MG63 (cell line): ENCODE measurements at places on chromosomes 7 and 10. TPM values are rescaled to one million over a fixed set of nuclear protein-coding genes. Genes with fewer than 3 reads are reported as not detected.

The VSIR gene
- 36.0 and 87.8 TPM in 2 replicates for total RNA-seq

The STAMBPL1 gene
- total RNA-seq: 23.1 and 27.3 TPM in 2 replicates

The PPP1R17 gene
- total RNA-seq: not detected in 2 replicates

The MEOX2 gene
- total RNA-seq: not detected in 2 replicates

The SMC3 gene
- total RNA-seq: 25.4 and 43.4 TPM in 2 replicates

The METTL2B gene
- 17.2 and 19.1 TPM in 2 replicates for total RNA-seq

The DOCK4 gene
- 0.30 and 0.57 TPM in 2 replicates for total RNA-seq

The SPDYE2B gene
- not detected in 2 replicates for total RNA-seq

The LRIT1 gene
- not detected in 2 replicates for total RNA-seq

The GATA3 gene
- not detected in 2 replicates for total RNA-seq

The GNAT3 gene
- not detected in 2 replicates for total RNA-seq

The SPDYE16 gene
- total RNA-seq: not detected in 2 replicates

The GJC3 gene
- total RNA-seq: not detected in 2 replicates

The ERVW-1 gene
- total RNA-seq: not detected in 2 replicates

The C10orf62 gene
- total RNA-seq: not detected in 2 replicates

The HIPK2 gene
- 1.5 and 2.0 TPM in 2 replicates for total RNA-seq

The ARHGEF35 gene
- 0.76 TPM in 2 replicates for total RNA-seq

The TMEM225B gene
- not detected in 2 replicates for total RNA-seq

The SYT15B gene
- total RNA-seq: 0.26 and 1.1 TPM in 2 replicates

The PRSS2 gene
- total RNA-seq: not detected in 2 replicates

The FKBP14 gene
- total RNA-seq: 8.1 and 16.1 TPM in 2 replicates

The OR13A1 gene
- not detected in 2 replicates for total RNA-seq

The CDNF gene
- total RNA-seq: 0.92 TPM in 1 of 2 replicates, not detected in the other

The PRR15 gene
- not detected in 2 replicates for total RNA-seq

The HMX3 gene
- total RNA-seq: 5.0 and 8.6 TPM in 2 replicates

The PNLIP gene
- total RNA-seq: not detected in 2 replicates

The CAMK2B gene
- 0.54 and 2.0 TPM in 2 replicates for total RNA-seq

The CFAP70 gene
- total RNA-seq: 2.8 and 4.1 TPM in 2 replicates

The VWC2 gene
- not detected in 2 replicates for total RNA-seq

The ACSL5 gene
- 3.2 and 6.5 TPM in 2 replicates for total RNA-seq

The CD36 gene
- total RNA-seq: not detected in 2 replicates

The EPHB6 gene
- total RNA-seq: 0.96 and 3.6 TPM in 2 replicates

The OR6B1 gene
- not detected in 2 replicates for total RNA-seq

The ADCY1 gene
- 0.66 and 3.9 TPM in 2 replicates for total RNA-seq

The ABCB1 gene
- total RNA-seq: 0.59 and 0.81 TPM in 2 replicates

The CHN2 gene
- total RNA-seq: 3.7 and 20.1 TPM in 2 replicates

The LANCL2 gene
- 13.8 and 25.6 TPM in 2 replicates for total RNA-seq

The TAF3 gene
- 0.92 and 4.4 TPM in 2 replicates for total RNA-seq
